ENCODE measurements at places on chromosomes 5 and 9. TPM values are rescaled to one million over a fixed set of nuclear protein-coding genes. Genes with fewer than 3 reads are reported as not detected.

- no peak overlapping the region for H3K27ac ChIP-seq
- no peaks in the 10 kb centered on the region for H3K4me1 ChIP-seq
- H3K36me3 ChIP-seq = no peaks in the 10 kb centered on the region
- H3K4me3 ChIP-seq = no peak overlapping the region
Measured at GRCh38 chr5:111197523-111197922, 26.7 kb upstream of the CAMK4 start.

- H3K27me3 ChIP-seq = no peaks in the 10 kb centered on the region
- no peak for DNase-seq
- H3K4me1 ChIP-seq = no peaks in the 10 kb centered on the region
- H3K4me3 ChIP-seq = no peak overlapping the region
- no peaks in the 10 kb centered on the region for H3K36me3 ChIP-seq
- H3K27ac ChIP-seq = no peak overlapping the region
Measured at GRCh38 chr5:54624805-54625568, 107.4 kb downstream of the SNX18 start.

GRCh38 chr9:114483499-114483898 lies 21.8 kb downstream of the WHRN start:
- no peak overlapping the region for H3K27ac ChIP-seq
- no peak for DNase-seq
- H3K4me1 ChIP-seq = no peaks in the 10 kb centered on the region

DNA sequence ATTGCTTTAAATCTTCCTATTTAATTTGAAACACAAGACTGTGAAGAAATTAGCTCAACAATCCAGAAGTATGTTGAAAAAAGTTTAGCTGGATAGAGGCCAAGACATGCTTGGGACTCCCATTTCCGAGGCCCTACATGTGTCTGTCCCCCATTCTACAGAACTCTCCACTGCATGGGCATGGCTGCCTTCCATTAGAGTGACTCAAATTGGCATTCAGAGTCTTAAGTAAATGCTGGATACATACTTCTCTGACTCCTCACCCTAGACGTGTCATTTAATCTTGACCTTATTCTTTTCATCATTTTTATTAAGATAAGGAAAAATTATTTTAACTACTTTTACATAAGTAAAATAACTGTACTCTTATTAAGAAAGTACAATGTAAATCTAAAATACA lies 530.4 kb upstream of the CDH9 start:
- no peaks in the 10 kb centered on the region for H3K27me3 ChIP-seq
- DNase-seq = no peak
- no peaks in the 10 kb centered on the region for H3K4me1 ChIP-seq
- no peak overlapping the region for H3K4me3 ChIP-seq

DNA sequence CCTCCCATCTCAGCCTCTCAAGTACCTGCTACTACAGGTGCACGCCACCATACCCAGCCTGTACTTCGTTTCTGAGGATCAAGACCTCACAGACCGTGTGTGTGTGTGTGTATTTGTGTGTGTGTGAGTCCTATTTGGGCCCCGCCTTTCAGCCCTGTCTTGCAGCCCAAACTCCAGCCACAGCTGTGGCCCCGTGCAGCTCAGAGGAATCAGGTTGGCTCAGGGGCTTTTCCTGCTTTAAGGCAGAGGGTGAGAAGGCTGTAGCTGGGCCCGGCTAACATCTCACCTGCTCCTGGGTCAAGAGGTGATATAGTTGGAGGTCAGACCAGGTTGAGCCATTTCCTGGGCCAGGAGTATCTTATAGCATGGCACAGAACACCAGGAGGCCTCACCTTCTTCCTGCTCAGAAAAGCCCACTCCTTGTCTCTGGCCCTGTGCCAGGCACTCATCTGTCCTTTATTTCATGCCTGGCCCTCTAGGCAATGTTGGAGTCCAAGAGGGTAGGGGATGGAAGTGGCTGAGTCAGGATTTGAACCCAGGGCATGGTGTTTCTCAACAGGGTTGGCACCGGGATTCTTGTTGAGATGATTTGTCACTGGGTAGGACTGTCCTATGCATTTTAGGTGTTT lies 1.6 kb upstream of the PHYKPL start:
- H3K4me3 ChIP-seq = no peak overlapping the region
- peaks cover 64% of the 10 kb centered on the region for H3K4me1 ChIP-seq
- H3K36me3 ChIP-seq = no peaks in the 10 kb centered on the region
- H3K27ac ChIP-seq = peak overlapping the region; percentile 10
- H3K27me3 ChIP-seq = no peaks in the 10 kb centered on the region

DNA sequence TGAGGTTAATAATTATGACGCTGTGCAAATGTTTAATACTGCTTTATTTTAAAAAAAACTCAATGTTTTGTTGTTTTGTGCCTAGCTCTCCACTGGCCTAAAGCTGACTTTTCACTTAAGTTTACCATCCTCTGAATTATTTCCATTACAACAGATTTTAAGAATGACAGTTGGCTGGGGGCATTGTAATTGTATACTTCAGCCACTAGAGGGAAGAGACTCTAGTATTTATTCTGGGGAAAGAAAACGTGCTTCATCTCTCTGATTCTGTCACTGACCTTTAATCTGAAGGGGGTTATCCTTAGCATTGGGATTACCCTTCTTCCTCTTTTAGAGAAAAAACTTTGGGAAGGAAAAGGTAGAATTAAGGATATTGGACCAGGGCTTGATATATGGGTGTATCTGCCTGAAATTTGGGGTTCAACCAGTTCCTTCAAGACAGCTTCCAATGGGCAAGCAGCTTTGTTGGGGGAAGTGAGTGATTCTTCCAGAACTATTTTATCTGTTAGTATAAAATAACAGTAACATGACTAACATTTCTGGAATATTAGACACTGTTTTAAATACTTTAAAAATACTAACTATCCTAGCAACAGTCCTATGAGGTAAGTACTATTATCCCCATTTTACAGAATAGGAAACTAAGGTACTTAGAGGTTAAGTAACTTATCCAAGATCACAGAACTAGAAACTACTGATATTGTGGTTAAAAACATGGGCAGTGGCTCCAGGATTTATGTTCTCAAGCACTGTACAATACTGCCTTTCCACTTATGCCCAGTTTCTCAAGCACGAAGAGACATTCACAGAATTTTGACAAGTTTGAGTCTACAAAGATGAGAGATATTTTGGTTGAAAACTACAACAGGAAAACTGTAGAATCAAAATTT lies 208.4 kb downstream of the CD180 start:
- H3K27me3 ChIP-seq = no peaks in the 10 kb centered on the region
- no peaks in the 10 kb centered on the region for H3K36me3 ChIP-seq
- H3K27ac ChIP-seq = no peak overlapping the region

- no peaks in the 10 kb centered on the region for H3K36me3 ChIP-seq
- H3K27me3 ChIP-seq = no peaks in the 10 kb centered on the region
- H3K27ac ChIP-seq = no peak overlapping the region
- no peak for DNase-seq
- no peaks in the 10 kb centered on the region for H3K4me1 ChIP-seq
Measured at GRCh38 chr9:85541876-85542275, 199.9 kb downstream of the AGTPBP1 start.

DNA sequence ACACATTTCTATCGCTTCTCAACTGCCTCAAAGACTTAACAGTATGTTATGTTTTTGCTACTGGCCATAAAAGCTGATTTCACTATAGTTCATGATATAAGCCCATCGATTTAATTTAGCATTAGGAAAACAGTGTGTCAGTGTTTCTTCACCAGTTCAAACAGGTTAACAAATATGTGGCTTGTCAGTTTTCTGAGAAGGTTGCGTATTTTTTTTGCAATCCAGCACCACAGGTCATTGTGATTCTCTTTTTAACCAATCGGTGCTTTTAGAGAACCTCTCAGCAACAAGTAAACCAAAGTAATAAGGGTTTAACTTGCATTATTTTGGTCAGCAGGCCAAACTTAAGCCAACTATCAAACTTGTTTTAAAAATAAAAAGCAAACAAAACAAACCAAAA lies 409.6 kb downstream of the NFIB start:
- DNase-seq = no peak
- H3K27me3 ChIP-seq = no peaks in the 10 kb centered on the region
- no peaks in the 10 kb centered on the region for H3K4me1 ChIP-seq
- H3K36me3 ChIP-seq = no peaks in the 10 kb centered on the region
- no peak overlapping the region for H3K4me3 ChIP-seq
- no peak overlapping the region for H3K27ac ChIP-seq

DNA sequence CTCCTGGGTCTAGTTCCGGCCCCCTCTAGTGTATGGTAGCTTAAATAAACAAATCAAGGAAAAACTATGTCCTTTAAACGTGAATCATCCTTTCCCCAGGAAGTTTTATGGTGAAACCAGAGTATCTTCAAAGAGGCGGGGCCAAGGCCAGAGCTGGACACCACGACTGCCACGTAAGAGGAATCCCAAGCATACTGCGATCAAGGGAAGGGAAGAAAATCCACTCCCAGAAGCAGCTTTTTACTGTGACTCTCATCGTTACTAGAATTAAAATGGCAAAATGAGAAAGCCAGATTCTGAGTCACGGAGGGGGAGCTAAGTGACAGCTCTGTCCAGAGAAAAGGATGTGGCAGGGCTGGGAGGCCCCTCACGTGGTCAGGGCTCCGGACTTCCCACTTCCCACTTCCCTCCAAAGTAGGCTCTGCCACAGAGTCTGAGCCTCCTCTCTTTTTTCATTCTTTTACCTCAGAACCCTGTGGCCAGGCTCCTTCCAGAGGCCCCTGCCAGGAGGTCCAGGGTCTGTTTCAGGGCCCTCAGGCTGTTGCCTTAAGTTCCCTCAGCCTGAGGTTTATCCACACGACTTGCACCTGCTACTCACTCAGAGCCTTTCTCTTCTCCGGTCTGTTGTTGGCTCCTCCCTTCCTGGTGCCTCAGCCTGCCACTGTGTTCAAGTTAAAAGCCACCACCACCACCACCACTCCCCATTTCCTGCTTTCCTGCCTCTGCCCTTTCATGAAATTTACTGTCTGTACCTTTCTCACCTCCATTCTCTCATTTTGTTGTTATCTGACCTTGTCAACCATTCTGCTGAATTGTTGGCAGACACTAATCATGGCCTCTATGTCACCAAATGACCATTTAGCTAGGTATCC lies 1.4 kb upstream of the GLRX start:
- H3K27ac ChIP-seq = peak overlapping the region; percentile 93
- H3K27me3 ChIP-seq = no peaks in the 10 kb centered on the region
- H3K4me1 ChIP-seq = peaks cover 69% of the 10 kb centered on the region
- DNase-seq = peak; percentile 62
- peak overlapping the region; percentile 56 for H3K4me3 ChIP-seq
- H3K36me3 ChIP-seq = no peaks in the 10 kb centered on the region

GRCh38 chr5:35835796-35836742 lies 20.6 kb upstream of the IL7R start:
- no peaks in the 10 kb centered on the region for H3K36me3 ChIP-seq
- no peaks in the 10 kb centered on the region for H3K27me3 ChIP-seq
- no peaks in the 10 kb centered on the region for H3K4me1 ChIP-seq
- no peak for DNase-seq
- no peak overlapping the region for H3K27ac ChIP-seq
- H3K4me3 ChIP-seq = no peak overlapping the region

DNA sequence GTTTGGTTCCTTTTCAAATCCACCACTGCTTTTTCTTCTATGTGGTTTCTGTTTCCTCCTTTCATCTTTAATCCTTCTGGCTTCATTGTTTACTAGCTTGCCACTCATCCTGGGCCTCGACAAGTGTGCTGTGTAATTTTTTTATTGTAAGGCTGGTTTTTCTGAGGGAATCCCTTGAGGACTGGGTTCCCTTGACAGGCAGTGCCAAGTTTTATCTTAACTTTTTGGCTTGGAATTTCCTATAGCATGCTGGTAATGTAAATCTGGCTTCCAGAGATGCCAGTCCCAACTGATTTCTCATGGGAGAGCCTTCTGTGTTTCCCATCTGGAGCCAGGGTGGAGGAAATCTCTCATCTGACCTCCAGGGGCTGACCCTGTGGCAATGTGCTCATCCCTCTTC lies 184.7 kb downstream of the ROR2 start:
- no peaks in the 10 kb centered on the region for H3K4me1 ChIP-seq
- no peak overlapping the region for H3K4me3 ChIP-seq
- no peaks in the 10 kb centered on the region for H3K36me3 ChIP-seq
- DNase-seq = no peak
- no peak overlapping the region for H3K27ac ChIP-seq
- no peaks in the 10 kb centered on the region for H3K27me3 ChIP-seq

GRCh38 chr5:92641031-92641962 lies 939.7 kb downstream of the NR2F1-AS1 start:
- peak overlapping the region; percentile 32 for H3K4me3 ChIP-seq
- H3K27ac ChIP-seq = no peak overlapping the region
- no peak for DNase-seq
- H3K27me3 ChIP-seq = no peaks in the 10 kb centered on the region
- no peaks in the 10 kb centered on the region for H3K36me3 ChIP-seq

DNA sequence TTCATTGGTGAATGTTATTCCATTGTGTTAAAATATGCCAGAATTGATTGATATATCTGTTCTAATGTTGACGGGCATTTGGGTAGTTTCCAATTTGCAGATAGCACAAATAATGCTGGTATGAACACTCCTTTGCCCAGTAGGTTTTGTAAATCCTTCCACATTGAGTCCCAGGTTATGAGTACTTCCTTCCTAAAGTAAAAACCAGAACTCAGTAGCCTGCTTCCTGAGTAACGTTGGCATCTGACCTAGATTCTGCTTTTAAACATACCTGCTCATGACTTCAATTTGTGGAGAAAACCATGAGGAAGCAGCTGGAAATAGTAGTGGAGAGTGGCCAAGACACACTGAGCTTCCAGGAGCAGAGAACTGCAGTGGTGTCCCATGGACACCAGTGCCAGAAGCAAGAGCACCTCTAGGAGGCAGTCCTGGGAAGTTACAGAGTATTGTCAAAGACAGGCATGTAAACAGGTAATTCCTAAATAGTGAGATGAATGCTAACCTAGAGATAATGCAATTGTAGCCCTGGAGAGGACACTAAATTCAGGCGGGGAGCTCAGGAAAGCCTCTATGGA lies 24.3 kb upstream of the RASGRF2 start:
- no peaks in the 10 kb centered on the region for H3K36me3 ChIP-seq
- H3K27me3 ChIP-seq = no peaks in the 10 kb centered on the region
- DNase-seq = no peak
- H3K27ac ChIP-seq = no peak overlapping the region
- no peak overlapping the region for H3K4me3 ChIP-seq
- H3K4me1 ChIP-seq = no peaks in the 10 kb centered on the region

DNA sequence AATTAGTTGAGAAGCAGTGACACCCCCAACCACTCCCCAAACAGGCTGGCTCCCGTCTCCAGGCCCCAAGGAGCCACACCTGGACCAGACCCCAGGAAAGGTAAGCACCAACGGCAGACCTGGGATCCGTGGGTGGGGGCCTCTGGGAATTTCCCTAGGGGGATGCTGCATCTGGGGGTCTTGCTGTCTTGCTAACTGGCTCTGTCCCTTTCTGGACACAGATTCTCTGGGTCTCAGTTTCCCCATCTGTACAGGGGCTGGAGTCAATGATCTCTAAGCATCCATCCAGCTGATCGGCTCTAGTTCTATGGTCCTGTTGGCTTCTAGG lies 27.9 kb upstream of the IL17B start:
- H3K36me3 ChIP-seq = no peaks in the 10 kb centered on the region
- H3K4me3 ChIP-seq = peak overlapping the region; percentile 38
- DNase-seq = no peak
- H3K27me3 ChIP-seq = no peaks in the 10 kb centered on the region
- H3K4me1 ChIP-seq = no peaks in the 10 kb centered on the region

The EGFL7 gene
- 38.8 TPM for total RNA-seq

The SPATA31E1 gene
- not detected for total RNA-seq

The ORM2 gene
- not detected for total RNA-seq

The SOX30 gene
- total RNA-seq = 0.66 TPM

The PRRX2 gene
- total RNA-seq = not detected

The PCDHGA8 gene
- total RNA-seq = 0.85 TPM
